Hematopoietic multipotent progenitor cell treated with erythropoietin and hydrocortisone succinate and interleukin-3 and kit ligand, for 6 days (in vitro differentiated cells): ENCODE measurements at places on chromosomes 2 and 18.

DNA sequence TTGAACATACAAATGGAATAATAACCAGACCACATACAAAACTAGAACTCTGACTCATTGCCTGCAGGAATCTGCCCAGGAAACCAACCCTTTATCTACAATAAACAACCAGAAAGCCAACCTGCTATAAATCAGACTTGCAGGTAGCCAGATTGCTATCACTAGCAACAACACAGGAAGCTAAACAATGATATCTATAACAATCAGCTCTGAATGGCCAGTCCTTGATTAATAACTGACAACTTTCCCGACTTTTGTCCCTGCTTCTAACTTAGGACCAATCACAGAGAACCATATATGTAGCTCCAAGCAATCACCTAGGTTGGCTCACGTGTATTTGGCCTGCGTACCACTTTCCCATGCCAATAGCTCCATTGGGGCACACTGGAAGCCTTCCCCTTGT lies 470.8 kb downstream of the RIT2 start:
- no peak for DNase-seq

- peak; percentile 3 for DNase-seq
Observed at GRCh38 chr2:107303964-107304363, 418.0 kb upstream of the ST6GAL2 start.

DNA sequence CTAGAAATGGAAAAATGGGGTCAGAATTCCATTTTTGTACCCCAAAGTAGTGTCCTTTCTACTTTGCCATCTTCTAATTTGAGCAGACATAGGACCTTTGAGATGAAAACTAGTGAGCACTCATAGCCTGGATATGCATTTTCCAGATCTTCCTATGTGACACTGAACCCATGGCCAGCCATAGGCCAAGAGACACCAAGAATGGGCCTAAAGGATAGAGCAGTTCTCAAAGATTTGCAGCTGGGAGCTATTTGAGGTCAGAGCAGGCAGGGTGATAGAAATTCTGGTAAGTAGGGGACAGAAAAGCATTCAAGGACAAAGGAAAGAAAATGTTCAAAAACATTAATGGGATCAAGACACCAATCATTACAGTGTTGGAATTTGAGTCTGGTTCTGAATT lies 332.8 kb downstream of the MYCN start:
- no peak for DNase-seq

- no peak for DNase-seq
Observed at GRCh38 chr2:28665041-28665704, 86.5 kb upstream of the PPP1CB start.

- DNase-seq: no peak
Observed at GRCh38 chr2:210228586-210228985, 3.3 kb upstream of the ACADL start.

DNA sequence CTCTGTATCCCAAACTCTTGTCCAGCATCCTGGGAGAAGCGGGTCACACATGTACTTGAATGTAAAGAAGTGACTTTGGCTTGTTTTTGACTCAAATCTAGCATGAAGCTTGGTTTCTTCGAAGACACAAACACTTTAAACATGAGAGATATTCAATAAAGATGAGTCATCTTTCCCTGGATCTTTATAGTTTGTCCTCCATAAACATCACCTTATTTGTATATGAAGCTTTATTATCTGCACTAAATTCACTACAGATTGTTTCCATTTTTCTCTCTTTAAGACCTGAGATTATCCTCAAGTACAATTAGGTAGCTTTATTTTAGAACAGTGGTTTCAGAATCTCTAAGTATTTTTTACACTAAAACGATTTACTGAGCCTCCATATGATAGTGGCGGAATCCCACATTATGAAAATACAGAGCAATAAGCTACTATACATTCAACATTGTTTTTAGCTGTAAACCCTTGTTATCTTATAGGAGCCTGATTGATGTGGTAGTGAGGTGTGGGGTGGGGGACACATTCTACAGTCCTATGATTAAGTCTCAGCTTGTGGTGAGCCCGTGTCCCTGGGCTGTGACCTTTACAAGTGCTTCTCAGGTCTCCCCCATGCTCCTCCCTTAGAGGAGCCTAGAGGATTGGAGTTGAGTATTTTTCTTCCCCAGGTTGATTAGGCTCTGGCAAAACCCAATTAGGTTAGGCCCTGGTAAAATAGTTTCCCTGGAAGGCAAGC lies 79.6 kb upstream of the RAPGEF4 start:
- no peak for DNase-seq

DNA sequence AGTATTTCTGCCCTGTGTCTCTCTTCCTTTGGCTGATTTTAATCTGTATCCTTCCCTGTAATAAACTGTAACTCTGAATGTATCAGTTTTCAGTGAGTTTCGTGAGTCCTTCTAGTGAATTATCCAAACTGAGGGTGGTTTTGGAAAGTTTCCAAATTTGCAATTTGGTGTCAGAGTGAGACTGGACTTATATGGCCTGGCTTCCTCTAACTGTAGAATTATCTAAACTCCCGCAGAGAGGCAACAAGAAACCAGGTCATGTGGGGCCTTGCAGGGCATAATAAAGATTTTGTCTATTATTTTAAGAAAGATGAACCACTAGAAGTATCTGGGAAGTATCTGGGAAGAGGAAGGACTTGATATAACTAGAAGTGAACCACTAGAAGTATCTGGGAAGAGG lies 95.3 kb upstream of the RNF152 start:
- peak; percentile 18 for DNase-seq

- DNase-seq: no peak
Observed at GRCh38 chr18:7632152-7633098, 65.3 kb downstream of the PTPRM start.

DNA sequence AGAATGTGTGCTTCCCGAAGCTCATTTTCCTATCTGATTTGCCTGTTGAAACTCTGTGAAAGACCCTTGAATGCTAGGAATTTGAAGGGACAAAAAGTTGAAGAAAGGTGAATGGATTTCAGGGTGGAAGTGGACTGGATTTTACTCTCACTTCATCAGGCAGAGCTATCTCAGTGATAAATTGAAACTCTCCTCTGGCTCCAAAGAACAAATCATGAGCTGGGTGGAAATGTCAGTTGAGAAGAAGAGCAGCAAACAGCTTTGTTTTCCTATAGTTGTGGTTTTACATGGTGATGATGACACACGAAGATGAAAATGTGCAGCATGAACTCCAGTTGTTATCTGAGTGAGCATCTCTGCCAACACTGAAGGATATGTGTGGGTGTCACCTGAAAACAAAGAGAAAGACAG lies 34.4 kb downstream of the CD28 start:
- DNase-seq: no peak

- no peak for DNase-seq
Observed at GRCh38 chr2:235864302-235864701, 303.9 kb downstream of the GBX2 start.

GRCh38 chr18:9184998-9185613 lies 48.5 kb downstream of the ANKRD12 start:
- peak; percentile 50 for DNase-seq

- DNase-seq: no peak
Observed at GRCh38 chr18:23504720-23505119, 1.4 kb downstream of the RMC1 start.

GRCh38 chr2:177682006-177682405 lies 289.4 kb downstream of the AGPS start:
- DNase-seq: no peak

DNA sequence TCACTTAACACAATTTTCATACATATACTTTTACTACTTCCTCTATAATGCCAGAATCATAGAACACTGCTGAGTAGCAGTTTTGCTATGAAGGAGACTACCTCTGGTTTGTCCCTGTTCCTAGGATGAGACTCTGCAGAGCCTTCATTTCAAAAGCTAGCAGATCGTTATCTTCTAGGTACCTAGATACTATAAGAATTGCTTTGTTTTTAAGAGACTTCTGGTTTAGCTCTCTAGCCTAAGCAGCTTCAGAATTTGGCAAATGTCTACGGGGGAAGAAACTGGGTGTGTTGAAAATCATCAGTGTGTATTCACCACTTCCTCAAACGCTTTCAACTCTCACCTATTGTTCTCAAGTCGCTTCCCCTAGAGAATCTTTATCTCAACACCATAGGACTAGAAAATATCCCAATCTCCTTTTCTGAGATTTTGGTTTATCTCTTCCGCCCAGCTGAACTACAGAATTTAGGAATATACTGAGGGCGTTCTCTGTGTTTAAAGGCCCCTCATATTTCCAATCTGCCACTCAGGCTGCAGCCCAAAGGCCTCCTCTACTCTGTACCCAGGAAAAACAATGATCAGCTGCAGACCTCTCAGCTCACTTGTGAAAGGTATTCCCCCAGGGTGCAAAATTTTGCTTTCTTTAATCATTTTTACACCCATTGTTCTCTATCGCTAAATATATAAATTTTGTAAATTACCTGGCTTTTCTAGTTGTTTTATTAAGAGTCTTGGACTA lies 28.7 kb downstream of the SMAD2 start:
- DNase-seq: peak; percentile 57

GRCh38 chr2:83686863-83687262 lies 772.2 kb downstream of the SUCLG1 start:
- no peak for DNase-seq

GRCh38 chr2:191642541-191642940 lies 35.4 kb upstream of the NABP1 start:
- DNase-seq: no peak

DNA sequence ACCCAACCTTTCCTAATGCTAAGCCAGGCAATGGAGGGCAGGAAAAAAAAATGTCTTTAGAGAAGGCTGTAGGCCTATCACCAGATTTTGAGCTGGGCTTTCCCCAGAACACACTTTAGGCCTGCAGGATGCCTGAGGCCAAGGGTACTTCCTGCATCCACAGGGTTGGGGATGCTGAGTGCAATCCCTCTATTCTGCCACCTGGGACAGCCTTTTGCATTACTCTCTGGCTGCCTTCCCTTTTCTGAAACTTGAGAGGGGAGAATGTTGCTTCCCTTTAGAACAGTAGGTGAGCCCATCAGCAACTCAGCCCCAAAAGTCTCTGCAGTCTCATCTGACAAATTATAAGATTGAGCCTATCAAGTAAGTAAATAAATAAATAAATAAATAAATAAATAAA lies 195.2 kb downstream of the SLC8A1 start:
- DNase-seq: peak; percentile 11

DNA sequence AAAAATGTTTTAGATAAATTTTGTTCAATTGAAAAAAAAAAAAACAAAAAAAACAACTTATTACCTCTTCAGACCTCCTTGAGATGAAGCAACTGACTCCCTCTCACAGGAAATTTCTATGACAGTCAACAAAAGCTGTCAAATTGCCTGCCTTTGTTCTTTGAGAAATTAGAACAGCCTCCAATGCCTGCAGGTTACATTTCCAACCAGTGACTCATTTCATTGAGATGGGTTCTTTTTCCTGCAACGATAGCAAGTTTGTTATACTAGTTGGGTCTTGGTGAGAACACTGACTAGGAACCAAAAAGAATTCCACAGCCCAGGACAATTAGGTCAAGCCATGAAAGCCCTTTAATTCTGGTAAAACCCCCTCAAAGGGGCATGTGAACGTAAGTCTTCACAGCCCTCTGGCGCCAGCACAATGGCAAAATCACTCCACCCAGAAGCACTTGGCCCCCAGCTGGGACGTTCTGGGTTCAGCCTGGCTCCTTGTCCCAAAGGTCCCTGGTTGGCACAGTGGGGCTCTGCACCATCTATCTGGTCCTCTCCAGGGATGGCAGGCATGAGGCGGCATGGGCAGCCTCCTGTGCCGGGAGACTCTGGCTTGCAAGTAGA lies 87.0 kb downstream of the SPP2 start:
- no peak for DNase-seq

DNA sequence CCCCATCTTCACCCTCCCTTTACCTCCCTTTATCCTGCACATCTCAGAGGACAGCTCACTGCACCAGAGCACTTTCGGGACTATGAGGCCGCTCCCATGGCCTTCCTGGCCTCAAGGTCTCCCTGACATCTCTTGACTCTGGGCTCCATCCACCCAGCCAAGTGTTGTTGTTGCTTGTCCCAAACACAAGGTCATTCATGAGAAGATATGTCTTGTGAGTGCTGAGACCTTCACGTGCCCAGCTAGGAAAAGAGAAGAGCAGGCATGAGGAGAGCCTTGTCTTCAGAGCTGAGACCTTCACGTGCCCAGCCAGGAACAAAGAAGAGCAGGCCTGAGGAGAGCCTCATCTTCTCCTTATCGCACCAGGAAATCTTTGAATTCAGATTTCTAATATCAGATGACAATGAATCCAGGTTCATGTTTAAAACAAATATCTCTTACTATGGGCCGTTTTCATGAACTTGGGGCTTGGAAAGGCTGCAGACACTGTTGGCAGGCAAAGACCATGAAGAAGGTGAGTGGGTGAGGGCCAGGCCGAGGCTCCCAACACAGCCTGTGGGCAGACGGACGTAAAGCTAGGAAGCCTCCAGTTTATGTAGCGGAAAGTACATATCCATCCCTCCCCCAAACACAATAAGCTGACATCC lies 256.1 kb downstream of the NDUFA10 start:
- no peak for DNase-seq

DNA sequence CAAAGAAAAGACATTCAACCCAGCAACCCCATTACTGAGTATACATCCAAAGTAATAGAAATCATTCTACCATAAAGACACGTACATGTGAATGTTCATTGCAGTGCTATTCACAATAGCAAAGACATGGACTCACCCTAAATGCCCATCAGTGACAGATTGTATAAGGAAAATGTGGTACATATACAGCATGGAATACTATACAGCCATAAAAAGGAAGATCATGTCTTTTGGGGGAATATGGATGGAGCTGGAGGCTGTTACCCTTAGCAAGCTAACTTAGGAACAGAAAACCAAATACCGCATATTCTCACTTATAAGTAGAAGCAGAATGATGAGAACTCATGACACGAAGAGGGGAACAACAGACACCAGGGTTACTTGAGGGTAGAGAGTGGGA lies 145.9 kb downstream of the GULP1 start:
- DNase-seq: no peak

- no peak for DNase-seq
Observed at GRCh38 chr2:4862031-4862430, 830.2 kb upstream of the SOX11 start.

- DNase-seq: no peak
Observed at GRCh38 chr2:3282056-3282998, 95.3 kb downstream of the EIPR1 start.

DNA sequence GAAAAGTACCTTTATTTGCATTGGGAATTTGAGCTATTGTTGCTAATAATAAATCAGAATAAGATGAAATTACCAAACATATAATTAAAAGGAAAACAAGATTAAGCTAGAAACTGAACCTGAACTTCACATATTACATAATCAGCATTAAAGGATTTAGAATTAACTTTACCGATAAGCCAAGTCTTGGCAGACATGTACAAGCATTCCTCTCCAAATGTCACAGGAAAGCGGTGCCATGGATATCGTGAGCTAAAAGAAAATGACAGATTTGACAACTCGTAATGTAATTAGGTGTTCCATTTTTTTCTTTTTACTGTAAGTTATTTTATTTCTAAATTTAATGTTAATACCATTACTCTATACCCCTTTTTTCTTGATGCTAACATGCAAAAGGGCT lies 55.1 kb upstream of the CD302 start:
- no peak for DNase-seq
